ENCODE measurements at places on chromosomes 3 and 15.

DNA sequence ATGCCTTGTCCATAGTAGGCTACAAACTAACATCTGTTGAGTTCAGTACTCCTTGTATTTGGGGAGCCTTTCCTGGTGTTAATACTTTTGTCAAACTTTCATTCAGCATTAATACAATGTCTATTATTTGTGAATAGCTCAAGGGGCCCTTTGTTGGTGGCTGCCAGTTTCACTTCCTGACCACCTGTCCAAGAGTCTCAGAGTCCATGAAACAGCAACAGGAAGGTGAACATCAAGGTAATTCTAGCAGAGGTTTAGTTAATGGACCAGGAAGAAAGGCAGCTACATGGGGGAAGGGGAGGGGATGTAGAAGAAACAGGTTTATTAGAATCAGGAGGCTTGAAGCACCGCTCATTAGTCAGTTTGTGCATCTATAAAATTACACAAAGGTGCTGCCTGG is 386.9 kb downstream of the PDCD6IP start:
- no peak for DNase-seq

- DNase-seq: no peak
Observed at GRCh38 chr3:176147251-176147650, 1050.0 kb downstream of the TBL1XR1 start.

GRCh38 chr3:38617586-38617985 is 31.9 kb downstream of the SCN5A start:
- no peak for DNase-seq

DNA sequence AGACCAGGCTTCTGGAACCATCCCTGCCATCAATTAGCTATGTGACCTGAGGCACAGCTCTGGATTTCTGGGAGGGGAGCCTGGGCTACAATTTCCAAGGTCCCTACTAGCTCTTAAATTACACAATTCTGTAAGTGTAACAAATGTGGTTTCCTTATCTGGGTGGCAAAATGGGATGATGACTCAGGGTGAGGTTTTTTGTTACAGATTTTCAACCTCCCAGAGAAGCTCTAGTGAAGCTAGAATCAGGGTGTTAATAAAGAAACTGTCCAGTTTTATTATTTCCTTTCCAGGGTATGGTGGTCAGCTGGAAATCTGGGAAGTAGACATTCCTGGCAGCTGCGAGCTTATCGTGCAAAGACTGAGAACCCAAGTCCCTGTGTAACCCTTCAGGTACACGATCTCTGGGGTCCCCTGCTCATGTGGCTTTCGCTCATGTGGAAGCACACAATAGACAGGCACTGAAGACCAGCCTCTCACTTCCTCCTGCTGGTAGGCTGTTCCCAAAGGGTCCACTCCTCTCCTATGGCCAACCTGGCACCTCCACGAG is 7.3 kb downstream of the RAB27A start:
- peak; percentile 14 for DNase-seq

- DNase-seq: no peak
Observed at GRCh38 chr3:10400749-10401495, 80.0 kb upstream of the SEC13 start.

- no peak for DNase-seq
Observed at GRCh38 chr3:194814878-194815357, 129.2 kb downstream of the FAM43A start.

DNA sequence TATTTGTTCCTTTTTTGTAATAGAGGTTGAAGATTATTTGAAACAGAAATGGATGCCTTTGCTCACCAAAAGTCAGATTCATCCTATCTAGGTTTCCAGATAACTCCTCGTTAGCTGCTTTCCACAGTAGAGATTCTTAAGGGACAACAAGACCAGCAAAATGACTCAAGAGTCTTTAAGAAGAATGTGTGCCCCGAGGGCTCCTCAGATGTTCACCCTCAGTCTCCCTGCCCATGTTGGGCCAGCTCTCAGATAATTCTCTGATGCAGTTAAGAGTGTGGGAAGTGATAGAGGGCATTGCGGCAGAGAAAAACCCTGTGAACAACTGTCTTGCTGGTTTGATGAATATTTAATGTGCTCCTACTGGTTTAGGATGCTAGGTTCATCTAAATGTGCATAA is 251.1 kb downstream of the PTPRG start:
- no peak for DNase-seq

- no peak for DNase-seq
Observed at GRCh38 chr3:30102356-30102755, 504.0 kb upstream of the TGFBR2 start.

- no peak for DNase-seq
Observed at GRCh38 chr3:187082758-187083375, 56.4 kb downstream of the RPL39L start.

DNA sequence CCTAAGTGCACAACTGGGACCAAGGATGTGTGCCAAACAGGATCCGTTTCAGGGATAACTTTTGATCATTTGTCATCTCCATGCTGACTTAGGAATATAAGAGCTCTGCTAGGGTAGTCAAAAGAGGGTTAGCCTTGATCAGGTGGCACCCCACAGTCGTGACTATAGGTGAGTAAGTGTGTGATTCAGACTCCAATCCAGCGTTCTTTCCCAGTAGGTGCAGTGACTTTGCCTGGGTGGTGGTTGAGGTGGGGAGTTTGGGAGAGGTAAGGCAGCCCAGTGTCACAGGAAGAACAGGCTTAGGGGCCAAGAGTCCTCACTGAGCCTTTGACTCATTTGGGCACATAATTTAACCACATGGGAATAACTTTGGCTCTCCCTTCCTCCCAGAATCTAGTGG is 51.0 kb downstream of the CHDH start:
- no peak for DNase-seq

DNA sequence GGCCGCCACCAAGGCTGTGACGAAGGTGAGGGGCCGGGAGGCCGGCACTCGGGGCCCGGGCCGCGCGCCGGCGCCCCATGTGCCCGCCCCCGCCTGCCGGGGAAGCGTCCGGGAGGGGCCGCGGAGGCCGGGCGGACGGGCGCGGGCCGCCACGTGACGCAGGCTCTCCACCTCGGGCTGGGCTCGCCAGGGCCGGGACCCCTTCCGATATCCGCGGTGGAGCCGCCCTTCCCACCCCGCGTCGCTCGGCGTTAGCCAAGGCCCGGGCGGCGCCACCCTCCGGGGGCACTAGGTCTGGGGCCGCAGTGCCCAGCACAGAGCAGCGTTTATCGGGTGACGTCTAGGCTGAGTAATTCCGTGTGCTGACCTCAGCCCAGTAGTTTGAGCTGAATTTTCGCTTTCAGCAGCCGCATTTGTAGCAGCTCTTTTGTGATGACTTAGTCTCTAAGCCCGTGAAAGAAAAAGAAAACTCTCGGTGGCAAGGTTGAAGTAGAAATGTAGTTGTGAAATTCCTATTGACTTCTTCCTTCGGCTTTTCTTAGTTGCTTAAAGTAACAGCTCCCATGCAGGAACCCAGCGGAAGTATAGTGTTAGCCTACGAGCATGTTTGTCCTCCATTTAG is 885 bp downstream of the CDV3 start:
- peak; percentile 69 for DNase-seq

- DNase-seq: no peak
Observed at GRCh38 chr3:97810779-97811390, 10.9 kb upstream of the CRYBG3 start.

- no peak for DNase-seq
Observed at GRCh38 chr15:90305932-90306331, 40.5 kb downstream of the NGRN start.

DNA sequence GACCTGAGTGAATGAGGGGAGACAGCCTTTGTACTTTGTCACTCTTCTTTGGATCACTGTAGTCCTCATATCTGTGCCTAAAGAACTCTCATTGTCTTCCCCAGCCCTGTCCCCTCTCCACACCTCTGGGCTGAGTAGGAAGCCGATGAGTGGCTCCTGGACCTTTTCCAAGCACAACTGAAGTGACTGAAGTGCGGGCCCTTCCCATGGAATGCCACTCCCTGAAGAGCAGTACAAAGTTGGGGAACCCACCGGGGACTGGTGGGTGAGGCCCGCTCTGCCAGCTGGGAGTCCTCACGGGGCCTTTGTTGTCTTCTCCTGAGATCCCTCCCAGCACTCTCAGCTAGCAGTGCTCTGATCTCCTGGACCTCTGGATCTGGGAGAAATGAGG is 90.1 kb downstream of the AAGAB start:
- peak; percentile 59 for DNase-seq

DNA sequence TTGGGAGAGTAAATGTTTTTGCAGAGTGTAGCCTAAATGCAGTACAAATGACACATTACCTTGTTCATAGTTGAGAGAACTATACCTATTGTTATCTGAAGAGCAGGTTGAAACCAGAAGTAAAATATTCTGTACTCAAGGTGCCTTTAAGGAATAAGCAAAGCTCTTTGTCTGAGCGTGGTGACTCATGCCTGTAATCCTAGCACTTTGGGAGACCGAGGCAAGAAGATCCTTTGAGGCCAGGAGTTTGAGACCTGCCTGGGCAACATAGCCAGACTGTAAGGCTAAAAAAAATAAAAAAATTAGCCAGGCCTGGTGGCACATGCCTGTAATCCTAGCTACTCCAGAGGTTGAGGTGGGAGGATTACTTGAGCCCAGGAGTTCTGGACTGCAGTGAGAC is 2.2 kb upstream of the RNF13 start:
- no peak for DNase-seq

GRCh38 chr3:183489455-183490210 is 61.2 kb upstream of the MCF2L2 start:
- no peak for DNase-seq

GRCh38 chr3:116179091-116179490 is 266.2 kb downstream of the LSAMP start:
- DNase-seq: no peak

- no peak for DNase-seq
Observed at GRCh38 chr3:54819946-54820345, 107.9 kb downstream of the LRTM1 start.

DNA sequence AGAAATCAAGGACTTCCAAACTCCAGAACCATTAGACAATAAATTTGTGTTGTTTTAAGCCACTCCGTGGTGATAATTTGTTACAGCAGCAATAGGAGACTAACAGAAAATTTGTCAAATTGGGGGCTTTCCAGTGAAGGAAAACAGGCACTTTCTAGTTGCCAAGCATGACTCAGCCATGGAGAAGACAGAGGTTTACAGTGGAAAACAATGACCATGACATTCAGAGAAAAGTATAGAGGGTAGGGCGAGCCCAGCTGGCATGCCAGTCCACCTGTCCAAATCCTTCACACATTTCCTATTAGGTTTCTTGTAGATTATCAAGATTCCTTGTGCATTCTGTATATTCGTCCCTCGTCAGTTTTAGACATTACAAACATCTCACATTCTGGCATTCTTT is 24.9 kb downstream of the SLCO2A1 start:
- no peak for DNase-seq

GRCh38 chr3:154176036-154176435 is 54.8 kb downstream of the ARHGEF26 start:
- no peak for DNase-seq

- DNase-seq: peak; percentile 6
Observed at GRCh38 chr3:146470425-146470990, 1.1 kb upstream of the PLSCR2 start.

- DNase-seq: no peak
Observed at GRCh38 chr3:171013822-171014748, 12.4 kb downstream of the SLC2A2 start.

GRCh38 chr3:67619991-67620390 is 34.4 kb downstream of the SUCLG2 start:
- no peak for DNase-seq

DNA sequence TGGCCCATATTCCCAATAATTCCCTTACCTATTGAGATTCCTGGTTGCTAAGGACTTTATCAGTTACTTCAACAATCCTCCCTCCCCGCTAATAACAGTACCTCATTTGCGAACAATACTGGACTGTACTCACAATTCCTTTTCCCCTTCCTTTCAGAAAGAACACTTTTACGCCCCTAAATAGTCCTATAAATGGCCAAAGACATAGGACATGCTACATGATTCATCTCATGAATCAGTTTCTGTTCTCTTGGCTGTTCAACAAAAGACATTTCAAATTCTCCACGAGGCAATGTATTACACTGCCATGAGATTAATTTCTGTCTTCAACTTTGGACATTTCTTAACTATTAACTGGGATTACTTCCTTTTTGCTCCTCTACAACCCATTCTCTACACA is 264.4 kb downstream of the TIGIT start:
- no peak for DNase-seq

GRCh38 chr3:130509008-130509407 is 8.0 kb upstream of the COL6A6 start:
- DNase-seq: no peak

- no peak for DNase-seq
Observed at GRCh38 chr15:37979671-37980409, 45.4 kb downstream of the TMCO5A start.

- DNase-seq: peak; percentile 13
Observed at GRCh38 chr15:60000113-60000823, 3.8 kb upstream of the FOXB1 start.

- DNase-seq: peak; percentile 55
Observed at GRCh38 chr15:84955089-84955848, 26.4 kb upstream of the PDE8A start.

- no peak for DNase-seq
Observed at GRCh38 chr3:195757438-195757770, 36.6 kb downstream of the MUC20 start.

GRCh38 chr3:31880020-31880419 is 101.0 kb downstream of the OSBPL10 start:
- DNase-seq: no peak

DNA sequence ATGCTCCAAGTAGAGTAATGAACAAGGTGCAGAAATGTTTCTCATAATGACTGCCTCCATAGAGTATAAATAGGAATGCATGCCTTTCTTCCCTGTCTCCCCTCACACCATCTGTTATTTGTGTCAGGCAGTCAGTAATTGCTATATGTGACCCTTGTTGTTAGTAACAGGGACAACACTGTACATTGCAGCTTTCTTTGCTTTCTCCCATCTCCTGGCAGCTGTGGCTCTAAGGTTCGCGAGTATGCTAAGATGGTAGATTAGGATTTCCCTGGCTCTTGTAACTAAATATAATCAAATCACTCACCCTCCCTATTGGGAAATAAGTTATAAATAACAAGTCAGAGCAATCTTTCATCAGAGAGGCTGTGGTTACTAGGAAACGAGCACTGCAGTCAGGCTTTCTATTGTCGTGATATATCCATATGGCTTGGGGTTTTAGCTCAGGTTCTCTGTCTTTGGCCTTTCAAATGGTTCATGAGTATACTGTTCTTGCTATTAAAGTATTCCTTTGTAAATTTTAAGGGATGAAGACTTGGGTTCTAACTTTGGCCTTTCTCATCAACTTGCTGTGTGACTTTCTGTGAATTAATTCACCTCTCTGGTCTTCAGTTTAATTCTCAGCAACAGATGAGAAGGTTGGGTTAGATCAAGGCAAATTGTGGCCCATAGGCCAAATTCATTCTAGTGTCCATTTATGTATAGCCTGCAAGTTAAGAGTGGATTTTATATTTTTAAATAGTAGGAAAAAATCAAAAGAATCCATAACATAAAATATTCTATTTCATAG is 8.1 kb upstream of the MINDY4B start:
- DNase-seq: no peak

DNA sequence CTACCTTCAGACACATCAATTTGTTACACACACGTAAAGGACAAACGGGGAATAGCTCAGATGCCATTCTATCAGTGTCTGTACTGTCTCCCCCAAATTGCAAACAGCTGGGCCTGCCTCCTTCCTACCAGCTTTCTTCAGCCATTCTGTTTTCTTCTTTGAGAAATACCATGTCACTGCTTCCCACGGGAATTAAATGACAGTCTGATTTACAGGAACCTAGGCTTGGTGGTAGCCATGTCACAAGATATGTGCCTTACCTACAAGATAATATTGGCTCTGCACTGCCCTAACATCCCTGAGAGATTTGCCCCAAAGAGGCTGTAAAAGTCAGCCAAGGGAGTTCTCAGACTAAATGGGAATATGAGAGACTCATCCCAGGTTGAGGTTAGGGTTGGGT is 308.3 kb downstream of the LRTM1 start:
- no peak for DNase-seq
